Cortex of kidney (tissue), 1 donor: ENCODE measurements at places on chromosomes 2 and 18.

GRCh38 chr2:215921895-215922294 is 91.5 kb downstream of the MREG start:
- DNase-seq, result no peak

GRCh38 chr2:188314314-188315054 is 22.8 kb downstream of the GULP1 start:
- no peak for DNase-seq

DNA sequence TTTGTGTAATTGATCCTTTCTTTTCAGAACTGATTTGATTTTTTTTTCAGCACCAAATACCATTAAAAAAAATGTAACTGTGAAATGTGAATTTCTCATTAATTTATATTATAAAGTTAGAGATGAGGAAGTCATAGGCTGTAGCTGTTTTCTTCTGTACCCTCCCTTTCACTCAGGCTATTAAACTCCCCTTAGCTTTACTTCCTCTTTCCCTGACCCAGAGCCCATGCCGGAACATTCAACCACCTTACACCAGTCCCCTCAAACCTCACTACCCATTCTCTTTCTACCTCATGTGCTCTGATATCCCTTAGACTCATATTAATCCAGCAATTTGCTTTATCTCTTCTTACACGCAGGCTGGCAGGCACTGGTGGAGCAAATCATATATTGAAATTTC is 12.4 kb downstream of the GALNT5 start:
- no peak for DNase-seq

DNA sequence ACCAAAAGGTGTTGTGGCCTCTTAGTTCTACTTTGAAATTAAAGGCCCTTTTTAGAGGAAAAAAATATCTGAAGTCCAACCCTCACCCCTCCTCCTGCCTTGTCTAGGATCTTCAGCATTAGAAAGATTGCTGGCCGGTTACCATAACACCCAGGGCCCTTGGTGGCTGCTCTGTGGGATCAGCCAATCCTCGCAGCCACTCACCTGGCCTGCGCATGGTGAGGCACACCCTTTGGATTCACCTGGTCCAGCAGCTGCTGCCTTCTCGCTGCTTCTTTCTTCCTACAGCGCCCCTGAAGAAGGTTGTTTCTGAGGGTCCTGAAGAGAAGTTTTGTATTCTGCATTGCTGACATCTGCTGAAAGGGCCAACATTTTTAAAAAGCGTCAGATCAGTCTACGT is 25.2 kb downstream of the DYTN start:
- DNase-seq, result no peak

GRCh38 chr18:69035756-69036155 is 237.9 kb downstream of the CCDC102B start:
- DNase-seq, result no peak

GRCh38 chr2:186477790-186478189 is 8.3 kb upstream of the ZC3H15 start:
- DNase-seq, result no peak

DNA sequence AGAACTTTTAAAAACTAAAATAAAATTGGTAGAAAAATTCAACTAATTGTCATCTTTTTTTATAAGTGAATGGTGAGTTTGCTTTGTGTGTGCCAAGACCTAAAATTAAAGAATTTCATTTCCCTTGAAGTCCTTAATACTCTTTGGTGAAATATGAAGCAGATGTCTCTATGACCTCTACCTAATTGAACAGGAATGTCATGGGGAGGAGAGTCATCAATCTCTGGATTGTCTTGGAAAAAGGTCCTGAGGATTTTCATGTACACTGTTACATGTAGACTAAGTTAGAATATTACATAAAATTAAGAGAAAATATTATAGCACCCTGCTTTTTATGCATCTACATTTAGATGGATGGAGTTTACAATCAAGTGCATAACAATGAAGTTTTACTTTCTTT is 177.9 kb upstream of the LRP1B start:
- DNase-seq, result no peak

DNA sequence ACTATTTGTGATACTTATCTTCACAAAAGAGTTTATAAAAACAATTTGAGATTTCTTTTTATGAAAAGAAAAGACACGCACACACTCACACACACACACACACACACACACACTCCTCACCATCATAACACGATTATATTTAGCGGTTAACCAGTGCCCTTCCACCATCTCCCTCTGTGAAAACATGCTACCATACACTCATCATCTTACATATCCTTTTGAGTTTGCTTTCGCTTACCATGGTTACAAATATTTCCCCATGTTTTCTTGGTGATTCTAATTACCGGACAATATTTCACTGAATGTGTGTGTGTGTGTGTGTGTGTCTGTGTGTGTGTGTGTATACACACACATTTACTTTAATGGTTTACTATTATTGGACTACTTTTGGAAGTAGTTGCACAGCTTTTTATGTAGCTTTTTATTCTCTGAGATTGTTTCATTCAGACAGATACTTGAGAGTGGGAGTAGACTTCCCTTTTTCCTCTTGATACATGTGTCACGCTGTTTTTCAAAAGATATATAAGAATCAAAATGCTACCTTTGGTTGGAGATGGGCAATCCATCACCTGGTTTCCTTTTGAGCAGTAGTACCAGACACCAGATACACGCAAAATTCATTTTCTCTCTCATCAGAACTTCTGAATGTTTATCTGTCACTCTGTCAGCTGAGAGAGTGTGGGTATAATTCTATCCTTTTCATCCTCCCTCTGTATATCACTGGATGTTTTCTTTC is 138.1 kb downstream of the SETBP1 start:
- DNase-seq, result no peak
